ENCODE measurements at places on chromosomes 11 and 22. TPM values are rescaled to one million over a fixed set of nuclear protein-coding genes. Genes with fewer than 3 reads are reported as not detected.

CDC45 gene
- total RNA-seq, result 109 TPM

GLB1L2 gene
- 4.7 TPM for total RNA-seq

IL17REL gene
- total RNA-seq, result not detected

DCHS1 gene
- 1.6 TPM for total RNA-seq

OMP gene
- not detected for total RNA-seq

TRIM51 gene
- not detected for total RNA-seq

All from activated CD8-positive, alpha-beta T cell treated with anti-CD3 and anti-CD28 coated beads for 36 hours (primary cell).